Colonic mucosa (tissue), 4 donors: ENCODE measurements at places on chromosomes 2 and 18. TPM values are rescaled to one million over a fixed set of nuclear protein-coding genes. Genes with fewer than 3 reads are reported as not detected.

PLA2R1 gene
- total RNA-seq: 6.7 TPM

DCDC2C gene
- total RNA-seq: not detected

SCN7A gene
- 1.2 TPM for total RNA-seq

GKN2 gene
- 0.32 TPM for total RNA-seq

AQP12A gene
- 20.5 TPM for total RNA-seq

CCDC85A gene
- total RNA-seq: 0.42 TPM

DUSP2 gene
- 1.6 TPM for total RNA-seq

DNA sequence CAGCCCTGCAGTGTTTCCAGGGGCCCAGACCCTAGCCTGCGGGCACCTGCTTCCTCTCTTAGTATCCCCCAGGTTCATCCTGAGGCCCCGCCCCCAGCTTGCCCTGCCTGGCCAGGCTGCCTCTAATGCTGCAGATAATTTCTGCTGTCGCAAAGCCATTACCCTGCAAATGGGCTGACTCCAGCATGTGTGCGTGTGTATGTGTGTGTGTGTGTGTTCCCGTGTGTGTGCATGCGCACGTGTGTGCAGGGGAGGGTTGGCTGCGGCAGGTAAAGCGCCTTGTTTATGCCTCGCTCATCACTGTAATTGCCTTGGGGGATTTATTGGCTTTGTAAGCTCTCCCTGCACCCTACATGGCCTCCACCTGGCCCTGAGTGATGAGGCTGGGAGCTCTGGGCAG lies 7.6 kb upstream of the PRSS56 start:
- H3K4me1 ChIP-seq: no peaks in the 10 kb centered on the region
- H3K4me3 ChIP-seq: no peak overlapping the region
- no peaks in the 10 kb centered on the region for H3K36me3 ChIP-seq
- no peak for DNase-seq
- H3K27me3 ChIP-seq: no peaks in the 10 kb centered on the region

DNA sequence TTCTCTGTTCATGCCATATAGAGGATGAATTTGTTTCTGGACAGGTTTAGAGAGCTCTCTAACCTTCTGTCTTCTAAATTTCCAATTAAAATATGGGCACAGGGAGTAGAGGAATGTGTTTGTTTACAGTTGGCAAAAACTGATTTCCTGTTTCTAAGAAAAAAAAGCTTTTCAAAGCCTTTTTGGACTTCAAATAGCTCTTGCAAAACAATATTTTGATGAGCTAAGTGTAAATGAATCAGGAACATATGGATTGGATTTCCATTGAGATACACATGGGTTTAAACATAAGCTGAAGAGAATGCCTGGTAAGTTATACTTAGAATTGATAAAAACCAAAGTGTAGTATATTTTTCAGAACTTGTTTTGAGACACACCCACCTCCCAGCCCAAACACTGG lies 677.5 kb downstream of the NYAP2 start:
- DNase-seq: no peak
- no peaks in the 10 kb centered on the region for H3K36me3 ChIP-seq
- H3K4me3 ChIP-seq: no peak overlapping the region
- H3K4me1 ChIP-seq: no peaks in the 10 kb centered on the region

GRCh38 chr2:112048887-112049286 lies 6.2 kb upstream of the TMEM87B start:
- H3K27me3 ChIP-seq: no peaks in the 10 kb centered on the region
- H3K36me3 ChIP-seq: no peaks in the 10 kb centered on the region
- H3K4me1 ChIP-seq: no peaks in the 10 kb centered on the region
- no peak overlapping the region for H3K27ac ChIP-seq

GRCh38 chr2:14358339-14358738 lies 274.2 kb upstream of the LRATD1 start:
- DNase-seq: no peak
- no peaks in the 10 kb centered on the region for H3K4me1 ChIP-seq
- no peak overlapping the region for H3K4me3 ChIP-seq
- no peaks in the 10 kb centered on the region for H3K36me3 ChIP-seq
- no peaks in the 10 kb centered on the region for H3K27me3 ChIP-seq

DNA sequence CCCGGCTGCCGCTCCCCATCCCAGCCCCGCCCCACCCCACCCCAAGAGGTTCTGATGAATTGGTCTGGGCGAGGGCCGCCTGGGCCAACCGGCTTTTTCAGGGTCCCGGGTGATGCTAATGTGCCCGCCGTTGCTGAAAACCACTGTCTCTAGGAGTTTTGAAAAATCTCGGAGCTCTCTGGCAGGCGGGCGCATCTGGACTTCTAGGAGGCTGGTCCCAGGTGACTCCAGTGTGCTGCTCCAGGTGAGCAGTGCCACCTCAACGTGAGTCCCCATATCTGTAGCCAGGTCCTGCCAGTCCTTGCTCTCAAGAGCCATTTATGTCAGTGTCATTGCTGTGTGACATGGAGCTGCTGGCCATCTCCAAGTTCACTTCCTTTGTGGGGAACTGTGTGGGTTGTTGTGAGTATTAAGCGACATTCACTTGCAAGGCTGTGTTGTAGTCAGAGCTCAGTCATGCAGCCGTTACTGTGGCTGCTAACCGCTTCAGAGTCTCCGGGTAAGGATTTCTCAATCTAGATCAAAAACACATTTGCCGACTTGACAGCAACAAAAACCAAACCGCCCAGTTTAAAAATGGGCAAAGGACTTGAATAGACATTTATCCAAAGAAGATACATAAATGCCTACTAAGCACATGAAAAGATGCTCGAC lies at the start of gene RFX8:
TSS of gene RFX8 (minus strand) at position 382 of the 654 bp plus-strand sequence. CDS start 8,264 bp downstream, outside the sequence.
- no peak for DNase-seq

GRCh38 chr18:46555724-46556123 lies 101.3 kb downstream of the LOXHD1 start:
- no peaks in the 10 kb centered on the region for H3K27me3 ChIP-seq
- H3K36me3 ChIP-seq: no peaks in the 10 kb centered on the region

GRCh38 chr2:33645861-33646260 lies 46.8 kb upstream of the FAM98A start:
- DNase-seq: no peak
- H3K27me3 ChIP-seq: no peaks in the 10 kb centered on the region
- H3K4me1 ChIP-seq: no peaks in the 10 kb centered on the region
- H3K4me3 ChIP-seq: no peak overlapping the region
- no peak overlapping the region for H3K27ac ChIP-seq

DNA sequence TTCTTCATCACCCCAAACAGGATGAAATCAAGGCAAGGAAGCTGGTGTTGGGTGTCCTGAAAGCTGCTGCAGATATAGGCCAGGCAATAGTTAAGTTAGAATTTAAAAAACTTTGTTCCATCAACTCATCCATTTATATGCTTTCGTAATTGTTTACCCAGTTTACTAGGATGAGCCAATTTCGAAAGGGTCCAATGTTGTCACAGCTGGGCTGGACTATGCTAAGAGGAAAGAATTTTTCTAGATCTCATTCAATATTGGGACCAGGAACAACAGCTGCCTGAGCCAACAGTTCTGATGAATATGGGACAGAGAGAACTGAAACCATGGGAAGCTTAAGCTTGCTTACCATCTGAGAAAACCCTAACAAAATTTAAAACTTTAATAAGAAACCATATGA lies 21.6 kb upstream of the SP3 start:
- no peak overlapping the region for H3K27ac ChIP-seq
- no peaks in the 10 kb centered on the region for H3K27me3 ChIP-seq
- no peak for DNase-seq
- H3K4me1 ChIP-seq: peaks cover 3% of the 10 kb centered on the region
- no peak overlapping the region for H3K4me3 ChIP-seq

GRCh38 chr2:45575881-45576280 lies 35.2 kb downstream of the SRBD1 start:
- H3K4me1 ChIP-seq: no peaks in the 10 kb centered on the region
- H3K4me3 ChIP-seq: no peak overlapping the region
- no peak for DNase-seq
- H3K36me3 ChIP-seq: no peaks in the 10 kb centered on the region
